Stimulated activated CD8-positive, alpha-beta memory T cell treated with anti-CD3 and anti-CD28 coated beads, Interleukin-7, amount 100 ng/mL, for 4 hours (primary cell): ENCODE measurements at places on chromosomes 7 and 10.

- no peak for DNase-seq
Observed at GRCh38 chr7:39749717-39750116, 126.3 kb downstream of the RALA start.

- DNase-seq, result no peak
Observed at GRCh38 chr7:74430961-74431466, 22.7 kb upstream of the GTF2IRD1 start.

DNA sequence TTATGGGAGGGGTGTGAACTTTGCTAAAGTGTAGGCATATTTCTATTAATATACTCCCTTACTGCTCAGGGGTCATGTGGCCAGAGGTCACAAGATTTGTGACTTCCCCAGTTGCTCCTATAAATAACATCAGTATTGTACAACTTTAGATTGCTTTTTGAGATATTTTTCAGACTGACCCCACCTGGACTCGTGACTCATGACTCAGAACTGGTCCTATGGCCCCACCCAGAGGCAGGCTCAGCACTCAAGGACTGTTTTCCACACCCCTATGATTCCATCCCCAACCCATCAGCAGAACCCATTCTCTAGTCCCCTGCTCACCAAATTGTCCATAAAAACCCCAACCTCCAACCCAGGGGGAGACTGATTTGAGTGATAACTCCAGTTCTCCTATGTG lies 2.7 kb upstream of the CUL2 start:
- no peak for DNase-seq

DNA sequence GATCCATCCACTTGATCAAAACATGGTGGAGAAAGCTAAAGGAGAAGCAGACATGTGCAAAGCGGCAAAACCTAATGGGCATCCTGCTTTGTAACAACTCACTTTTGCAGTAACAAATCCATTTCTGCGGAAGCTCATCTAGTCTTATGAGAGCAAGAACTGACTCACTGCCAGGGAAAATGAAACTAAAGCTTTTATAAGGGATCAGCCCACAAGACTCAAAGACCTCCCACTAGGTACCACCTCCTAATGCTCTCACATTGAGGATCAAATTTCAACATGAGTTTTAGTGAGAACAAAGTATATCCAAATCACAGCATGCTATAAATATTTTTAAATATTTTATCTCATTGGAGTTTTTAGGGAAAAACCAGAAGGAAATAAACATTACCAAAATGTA lies 120.1 kb upstream of the GNAI1 start:
- DNase-seq, result no peak

DNA sequence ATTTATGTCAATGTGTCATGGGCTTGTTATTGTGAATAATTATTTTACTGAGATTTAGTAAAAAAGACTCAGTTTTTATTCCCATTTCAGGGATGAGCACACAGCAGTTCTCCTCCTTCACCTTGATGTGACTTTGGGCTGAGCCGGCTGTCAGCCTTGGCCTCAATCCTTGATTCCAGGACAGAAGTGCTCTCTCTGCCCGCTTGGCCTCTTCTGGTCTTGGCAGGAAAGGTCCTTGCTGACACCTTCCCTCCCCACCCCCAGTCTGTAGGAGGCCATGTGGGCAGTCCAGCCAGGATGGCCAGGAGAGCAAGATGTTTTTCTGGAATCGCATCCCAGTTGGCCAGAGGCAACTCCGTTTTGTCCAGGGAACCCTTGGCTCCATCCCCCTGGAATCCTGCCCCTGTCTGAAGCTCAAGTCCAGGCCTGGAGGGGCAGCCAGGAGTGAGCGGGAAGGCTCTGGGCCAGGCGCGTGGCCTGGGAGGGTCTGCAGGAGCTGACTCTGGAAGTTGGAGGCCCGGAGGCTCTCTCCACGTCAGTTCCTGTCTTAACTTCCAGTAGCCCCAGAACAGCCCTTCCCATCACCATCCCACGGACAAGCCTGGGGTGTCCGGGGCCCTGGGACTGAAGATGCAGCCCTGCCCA lies 100.9 kb downstream of the PDGFA start:
- no peak for DNase-seq

DNA sequence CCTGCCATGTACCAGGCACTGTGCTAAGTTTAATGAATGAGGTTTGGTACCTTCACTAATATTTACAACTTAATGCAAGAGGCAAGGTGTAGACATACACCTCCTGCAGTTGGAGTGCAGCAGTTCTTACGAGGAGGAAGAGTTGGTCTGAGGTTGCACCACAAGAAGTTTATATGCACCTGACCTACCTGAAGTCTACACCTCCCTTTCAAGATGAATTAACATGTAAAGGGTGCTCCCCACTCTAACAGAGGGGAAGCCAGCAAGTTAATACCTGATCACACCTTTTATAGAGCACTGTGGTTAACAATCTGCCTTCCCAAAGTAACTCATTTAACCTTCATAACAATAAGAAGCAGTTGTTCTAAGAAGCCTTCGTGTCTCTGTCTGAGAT lies 120.0 kb downstream of the LYZL1 start:
- DNase-seq, result no peak
